ENCODE measurements at places on chromosomes 6 and 20.

DNA sequence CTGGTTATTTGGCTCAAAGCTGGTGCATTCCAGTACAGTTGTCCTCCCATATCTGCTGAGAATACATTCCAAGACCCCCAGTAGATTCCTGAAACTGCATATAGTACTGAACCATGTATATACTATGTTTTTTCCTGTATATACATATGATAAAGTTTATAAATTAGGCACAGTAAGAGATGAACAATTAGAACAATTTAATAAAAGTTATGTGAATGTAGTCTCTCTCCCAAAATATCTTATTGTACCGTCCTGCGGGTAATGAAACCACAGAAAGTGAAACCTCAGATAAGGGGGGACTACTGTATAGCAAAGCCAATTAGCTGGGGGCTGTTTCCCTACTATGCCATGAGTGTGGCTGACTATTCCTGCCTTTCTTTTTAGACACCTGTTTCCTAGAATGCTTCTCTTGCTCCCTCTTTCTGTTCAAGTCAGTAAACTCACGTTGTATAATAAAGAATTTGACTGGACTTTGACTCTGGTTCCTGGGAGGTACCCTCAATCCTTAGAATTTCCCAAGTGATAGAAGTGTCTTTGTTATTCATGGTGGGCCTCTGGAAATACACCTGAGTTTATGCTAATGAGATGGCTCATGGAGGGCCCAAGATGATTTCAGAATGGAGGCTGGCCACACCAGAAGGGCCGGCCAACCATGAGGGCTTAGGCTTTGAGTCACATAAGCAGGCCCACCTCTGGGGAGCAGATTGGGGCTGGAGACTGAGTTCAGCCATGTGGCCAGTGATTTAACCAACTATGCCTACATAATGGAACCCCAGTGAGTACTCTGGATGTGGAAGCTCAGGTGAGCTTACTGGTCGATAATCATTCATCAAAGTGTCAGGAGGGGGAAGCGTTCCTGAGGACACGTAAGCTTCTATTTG is 689 bp upstream of the BLOC1S5 start:
- DNase-seq, result no peak

DNA sequence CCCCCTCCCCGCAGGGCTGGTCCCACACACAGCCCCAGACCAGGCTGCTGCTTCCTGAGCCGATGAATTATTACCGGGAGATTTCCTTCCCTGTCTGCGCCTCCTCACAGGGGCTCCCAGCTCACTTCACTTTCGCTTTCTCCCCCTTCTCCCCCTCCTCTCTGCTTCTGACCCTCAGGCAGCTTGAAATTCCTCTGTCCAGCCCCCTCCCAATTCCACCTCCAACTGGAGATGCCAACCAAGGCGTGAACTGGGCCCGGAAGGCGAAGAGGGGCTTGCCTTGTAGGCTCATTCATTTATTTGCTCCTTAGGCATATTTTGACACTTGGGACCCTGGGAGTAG is 1.7 kb upstream of the TCF15 start:
- no peak for DNase-seq

DNA sequence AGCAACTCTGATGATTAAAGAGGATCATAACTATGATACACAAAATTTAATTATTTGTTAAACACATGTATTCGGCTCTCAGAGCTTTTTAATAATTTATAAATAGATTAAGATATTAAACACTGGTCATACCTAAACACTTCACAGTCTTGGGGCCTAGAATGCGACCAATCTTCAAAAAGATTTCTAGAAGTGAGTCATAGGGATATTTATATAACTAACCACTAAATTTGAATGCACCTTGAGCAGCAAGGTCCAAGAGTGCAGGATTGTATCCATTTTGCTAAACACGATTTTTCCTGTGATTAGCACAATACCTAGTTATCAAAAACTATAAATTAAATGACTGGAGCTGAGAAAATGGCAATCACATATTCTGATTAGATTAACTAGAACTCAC is 709.3 kb downstream of the EPHA7 start:
- DNase-seq, result no peak

- DNase-seq, result no peak
Measured at GRCh38 chr6:40338306-40338705, 248.9 kb downstream of the LRFN2 start.

DNA sequence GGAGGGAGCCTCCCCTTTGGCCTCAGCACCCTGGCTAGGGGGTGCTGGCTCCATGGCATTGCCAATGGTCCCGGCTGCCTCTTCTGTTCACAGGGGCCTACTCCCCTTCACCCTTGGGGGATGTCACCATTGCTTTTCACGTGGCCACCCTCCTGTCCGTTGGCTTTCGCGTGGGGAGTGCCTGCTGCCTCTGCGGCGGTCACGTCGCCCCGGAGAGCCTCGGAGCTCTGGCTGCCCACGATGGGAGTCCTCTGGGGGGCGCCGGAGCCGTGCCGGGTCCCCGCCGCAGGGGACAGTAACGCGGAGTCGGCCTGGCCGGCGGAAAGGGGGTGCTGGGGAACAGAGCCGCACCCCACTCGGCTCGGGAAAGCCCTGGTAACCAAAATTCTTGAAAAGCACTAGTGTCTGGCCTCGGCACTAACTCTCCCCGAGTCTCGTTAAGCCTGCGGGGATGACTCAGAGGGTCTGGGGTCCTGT is 661 bp upstream of the HEBP2 start:
- no peak for DNase-seq
